ENCODE measurements at places on chromosomes 5 and 9.

DNA sequence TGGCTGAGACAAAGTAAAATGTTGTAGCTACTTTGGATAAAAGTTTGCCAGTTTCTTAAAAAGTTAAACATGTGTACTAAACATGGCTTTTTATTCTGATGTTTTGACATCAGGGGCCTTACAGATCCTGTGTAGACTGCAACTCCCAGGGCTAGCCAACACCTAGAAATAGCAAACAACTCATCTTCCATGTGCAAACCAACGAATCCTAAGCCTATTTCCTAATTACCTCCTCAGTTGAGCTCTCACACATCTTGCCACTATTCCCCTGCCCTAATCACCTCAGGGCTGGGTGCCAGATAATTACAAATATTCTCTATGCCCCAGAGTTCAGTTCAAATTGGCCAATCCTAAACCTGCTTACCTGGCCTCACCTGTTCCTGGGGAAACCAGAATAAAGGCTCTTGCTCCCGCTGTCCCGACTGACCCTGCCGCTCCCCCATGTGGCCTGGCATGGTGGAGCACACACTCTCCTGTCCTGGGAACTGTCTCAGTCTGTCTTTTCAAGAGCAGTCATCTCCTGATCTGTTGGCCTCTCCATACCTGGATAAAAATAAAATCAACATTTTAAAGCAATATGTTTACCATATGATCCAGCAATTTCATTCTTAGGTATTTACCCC is 37.1 kb upstream of the FAM169A start:
- no peak overlapping the region for H3K4me3 ChIP-seq
- peak; percentile 50 for DNase-seq
- H3K27ac ChIP-seq = no peak overlapping the region
- no peaks in the 10 kb centered on the region for H3K27me3 ChIP-seq

DNA sequence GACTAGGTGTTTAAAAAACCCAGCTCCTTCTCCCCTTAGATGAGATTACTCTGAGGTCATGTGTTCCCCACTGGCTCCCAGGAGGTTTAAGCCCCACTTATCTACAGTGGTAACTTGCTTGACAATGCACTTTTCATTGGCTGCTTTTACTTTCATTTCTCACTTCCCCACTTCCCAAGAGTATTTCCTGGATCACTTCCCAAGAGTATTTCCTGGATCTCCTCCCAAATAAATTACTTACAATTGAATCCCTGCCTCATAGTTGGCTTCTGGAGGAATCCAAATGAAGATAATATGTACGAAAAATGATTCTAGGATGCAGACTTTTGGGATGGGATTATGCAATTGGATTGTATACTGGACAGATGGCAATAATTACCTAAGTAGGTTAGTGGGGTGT is 47.1 kb upstream of the CHSY3 start:
- DNase-seq = no peak
- H3K27ac ChIP-seq = no peak overlapping the region
- H3K27me3 ChIP-seq = no peaks in the 10 kb centered on the region

DNA sequence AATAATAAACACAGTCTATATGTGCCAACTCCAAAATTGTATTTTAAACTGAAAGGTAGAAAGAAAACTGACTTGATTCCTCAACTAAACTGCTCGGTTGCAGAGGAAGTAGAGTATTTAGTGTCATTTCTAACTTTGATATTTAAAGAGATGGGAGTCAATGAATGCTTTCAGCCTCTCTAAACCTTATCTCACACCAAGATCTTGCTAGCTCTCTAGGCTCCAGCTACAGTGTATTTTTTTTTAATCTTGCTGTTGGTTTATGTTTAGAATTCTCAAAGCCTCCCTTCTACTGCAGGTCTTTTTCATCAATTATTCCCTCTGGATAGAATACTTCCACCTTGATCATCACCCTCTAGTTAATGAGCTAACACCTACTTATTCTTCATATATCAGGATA is 419.4 kb upstream of the ZNF462 start:
- no peaks in the 10 kb centered on the region for H3K27me3 ChIP-seq
- H3K4me1 ChIP-seq = no peaks in the 10 kb centered on the region
- no peaks in the 10 kb centered on the region for H3K36me3 ChIP-seq

- no peak for DNase-seq
- H3K27me3 ChIP-seq = no peaks in the 10 kb centered on the region
- H3K27ac ChIP-seq = peak overlapping the region; percentile 45
- H3K36me3 ChIP-seq = peaks cover 10% of the 10 kb centered on the region
- H3K4me3 ChIP-seq = peak overlapping the region; percentile 59
Observed at GRCh38 chr9:35603506-35603985, 1.5 kb upstream of the TESK1 start.

DNA sequence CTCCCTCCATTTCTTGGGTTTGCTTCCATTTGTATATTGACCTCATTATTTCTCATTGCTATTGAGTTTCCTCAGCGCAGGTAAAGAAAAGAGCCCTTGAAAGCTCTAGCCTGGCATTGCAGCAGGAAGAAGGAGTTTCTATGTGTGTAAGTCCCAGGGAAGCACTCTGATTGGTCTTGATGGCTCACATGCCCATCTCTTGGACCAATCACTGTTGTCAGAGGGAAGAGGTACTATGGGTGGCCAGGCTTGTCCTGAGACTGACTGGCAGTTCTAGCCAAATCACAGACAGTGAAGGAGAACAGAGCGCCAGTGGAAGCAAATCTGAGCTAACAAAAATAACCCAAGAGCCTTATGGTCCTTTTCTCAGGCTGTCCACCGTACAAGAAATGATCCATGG is 219.0 kb downstream of the PAX5 start:
- no peaks in the 10 kb centered on the region for H3K4me1 ChIP-seq
- H3K36me3 ChIP-seq = no peaks in the 10 kb centered on the region
- H3K4me3 ChIP-seq = no peak overlapping the region
- peaks cover 28% of the 10 kb centered on the region for H3K27me3 ChIP-seq
- DNase-seq = no peak

DNA sequence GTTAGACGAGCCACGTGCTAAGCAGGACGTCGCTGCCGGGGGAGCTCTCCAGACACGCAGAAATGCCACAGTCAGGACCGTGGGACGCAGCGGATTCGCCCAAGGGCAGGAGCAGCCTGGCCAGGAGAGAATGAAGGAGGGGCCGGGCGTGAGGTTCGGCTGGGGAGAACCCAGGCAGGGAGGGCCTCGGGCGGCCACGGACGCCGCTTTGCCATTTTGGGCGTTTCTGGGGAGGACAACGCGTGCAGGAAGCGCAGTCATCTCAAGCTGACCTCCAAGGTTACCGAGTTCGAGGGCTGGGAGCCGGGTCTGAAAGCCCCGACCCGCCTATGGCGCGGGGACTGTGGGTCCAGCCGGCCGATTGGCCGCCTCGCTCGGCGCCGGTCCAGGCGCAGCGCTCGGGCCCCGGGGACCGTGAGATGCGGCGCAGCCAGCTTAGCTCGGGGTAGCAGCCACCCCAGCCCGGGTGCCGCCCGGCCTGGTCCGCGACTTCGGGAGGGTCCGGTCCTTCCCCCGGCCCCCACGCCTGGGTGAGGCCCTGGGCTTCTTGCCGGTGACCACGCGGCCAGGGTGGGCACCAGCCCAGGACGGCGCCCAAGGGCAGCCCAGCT is 760 bp upstream of the MAN1B1 start:
- no peak for DNase-seq
- H3K36me3 ChIP-seq = peaks cover 12% of the 10 kb centered on the region
- H3K4me3 ChIP-seq = peak overlapping the region; percentile 69
- H3K4me1 ChIP-seq = peaks cover 48% of the 10 kb centered on the region
- peak overlapping the region; percentile 90 for H3K27ac ChIP-seq

DNA sequence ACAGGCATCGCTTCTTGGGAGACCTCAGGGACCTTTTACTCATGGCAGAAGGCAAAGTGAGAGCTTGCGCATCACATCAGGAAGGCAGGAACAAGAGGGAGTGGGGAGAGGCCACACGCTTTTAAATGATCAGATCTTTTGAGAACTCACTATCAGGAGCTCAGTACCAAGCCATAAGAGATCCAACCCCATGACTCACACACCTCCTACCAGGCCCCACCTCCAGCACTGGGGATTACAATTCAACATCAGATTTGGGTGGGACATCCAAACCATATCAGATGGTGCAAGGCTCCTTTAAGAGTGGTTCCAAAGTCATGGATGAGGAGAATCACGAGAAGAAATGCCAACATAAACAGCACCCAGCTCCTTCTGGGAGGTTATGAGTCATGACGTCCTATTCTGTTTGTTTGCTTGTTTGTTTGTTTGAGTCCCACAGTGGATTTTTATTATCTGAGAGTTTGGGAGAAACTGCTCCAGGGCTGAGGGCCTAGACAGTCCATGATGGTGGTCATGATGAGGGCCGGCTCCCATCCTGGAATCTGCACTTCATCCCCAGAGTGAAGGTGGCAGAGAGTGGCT is 453.5 kb downstream of the GADD45G start:
- no peak overlapping the region for H3K27ac ChIP-seq
- DNase-seq = no peak
- no peaks in the 10 kb centered on the region for H3K4me1 ChIP-seq
- H3K27me3 ChIP-seq = peaks cover 16% of the 10 kb centered on the region

- no peak overlapping the region for H3K4me3 ChIP-seq
- no peak for DNase-seq
- H3K27me3 ChIP-seq = no peaks in the 10 kb centered on the region
Observed at GRCh38 chr9:109969011-109969410, 189.0 kb downstream of the PALM2AKAP2 start.

DNA sequence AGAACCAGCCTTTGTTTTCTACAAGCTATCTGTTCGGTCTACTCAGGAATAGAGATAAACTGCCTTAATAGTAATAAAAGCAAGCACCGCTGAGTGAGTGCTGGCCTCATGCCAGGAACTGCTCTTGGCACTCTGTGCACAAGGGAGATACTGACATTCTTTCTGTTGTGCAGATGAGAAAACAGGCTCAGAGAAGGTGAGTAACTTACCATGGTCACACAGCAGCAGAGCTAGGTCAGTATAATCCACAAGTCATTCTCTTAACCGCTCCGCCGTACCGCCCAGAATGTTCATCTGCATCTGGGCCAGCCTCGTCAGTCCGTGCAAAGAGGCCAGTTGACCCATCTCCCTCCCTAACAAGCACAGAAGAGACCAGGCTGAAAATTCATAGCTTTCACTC is 27.4 kb downstream of the QRFP start:
- no peak overlapping the region for H3K27ac ChIP-seq
- H3K4me1 ChIP-seq = no peaks in the 10 kb centered on the region
- no peak for DNase-seq
- H3K27me3 ChIP-seq = no peaks in the 10 kb centered on the region
- H3K36me3 ChIP-seq = peaks cover 32% of the 10 kb centered on the region

- no peak overlapping the region for H3K4me3 ChIP-seq
- no peaks in the 10 kb centered on the region for H3K27me3 ChIP-seq
- H3K4me1 ChIP-seq = no peaks in the 10 kb centered on the region
- no peak for DNase-seq
Observed at GRCh38 chr9:89444274-89444673, 53.6 kb downstream of the SEMA4D start.

- H3K36me3 ChIP-seq = no peaks in the 10 kb centered on the region
- no peak overlapping the region for H3K27ac ChIP-seq
- H3K4me3 ChIP-seq = no peak overlapping the region
- no peaks in the 10 kb centered on the region for H3K27me3 ChIP-seq
- DNase-seq = no peak
- H3K4me1 ChIP-seq = no peaks in the 10 kb centered on the region
Observed at GRCh38 chr5:147472664-147473475, 37.0 kb downstream of the DPYSL3 start.

DNA sequence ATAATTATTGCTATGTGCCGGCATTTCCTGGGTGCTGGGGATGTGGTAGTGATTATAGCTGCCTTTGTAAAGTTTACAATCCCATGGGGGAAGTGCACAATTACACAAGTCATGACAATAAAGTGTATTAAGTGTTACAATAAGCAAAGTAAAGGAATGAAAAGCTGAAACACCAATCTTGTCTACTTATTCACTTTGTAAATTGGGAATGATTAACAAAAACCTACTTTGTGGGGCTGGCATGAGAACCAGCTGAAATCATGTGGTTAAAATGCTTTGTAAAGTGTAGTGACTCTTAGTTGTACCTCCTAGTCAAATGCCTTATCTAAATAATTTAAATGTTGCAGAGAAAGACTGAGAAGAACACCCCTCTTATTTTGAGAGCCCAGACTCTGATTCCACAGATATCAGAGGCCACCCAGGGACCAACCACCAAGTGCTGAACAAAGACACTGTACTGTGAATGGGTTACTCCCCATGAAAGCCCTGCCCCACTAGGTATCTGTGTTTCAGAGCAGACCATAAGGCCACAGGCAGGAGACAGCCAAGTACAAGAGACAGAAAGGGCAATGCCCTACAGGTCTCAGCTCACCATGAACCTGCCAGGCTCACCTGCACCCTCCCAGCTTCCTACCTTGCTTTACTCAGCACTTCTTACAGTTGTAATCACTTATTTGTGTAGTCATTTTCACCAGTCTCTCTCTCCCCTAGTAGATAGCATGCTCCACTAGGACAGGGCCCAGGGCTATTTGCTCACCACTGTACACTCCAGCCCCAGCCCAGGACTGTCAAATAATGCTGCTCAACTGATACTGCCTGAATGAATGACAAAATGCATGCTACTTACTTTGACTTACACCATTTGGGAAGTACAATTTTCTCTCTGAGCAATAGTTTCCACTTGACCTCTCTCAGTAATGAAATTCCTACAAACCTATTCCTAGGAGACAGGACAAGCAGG is 101.6 kb upstream of the APC start:
- no peaks in the 10 kb centered on the region for H3K36me3 ChIP-seq
- no peaks in the 10 kb centered on the region for H3K4me1 ChIP-seq
- no peak overlapping the region for H3K4me3 ChIP-seq
- no peak overlapping the region for H3K27ac ChIP-seq

GRCh38 chr9:133370685-133371084 is 5.2 kb downstream of the SURF4 start:
- peak overlapping the region; percentile 24 for H3K27ac ChIP-seq
- H3K4me1 ChIP-seq = peaks cover 57% of the 10 kb centered on the region
- no peak for DNase-seq

- H3K4me3 ChIP-seq = no peak overlapping the region
- H3K36me3 ChIP-seq = peaks cover 2% of the 10 kb centered on the region
- H3K27me3 ChIP-seq = no peaks in the 10 kb centered on the region
- no peak overlapping the region for H3K27ac ChIP-seq
Observed at GRCh38 chr5:60668686-60669304, 31.2 kb downstream of the DEPDC1B start.

GRCh38 chr5:125154301-125155110 is 408.1 kb upstream of the ZNF608 start:
- no peaks in the 10 kb centered on the region for H3K4me1 ChIP-seq
- H3K27me3 ChIP-seq = no peaks in the 10 kb centered on the region
- no peak overlapping the region for H3K27ac ChIP-seq
- no peak overlapping the region for H3K4me3 ChIP-seq
- no peaks in the 10 kb centered on the region for H3K36me3 ChIP-seq

DNA sequence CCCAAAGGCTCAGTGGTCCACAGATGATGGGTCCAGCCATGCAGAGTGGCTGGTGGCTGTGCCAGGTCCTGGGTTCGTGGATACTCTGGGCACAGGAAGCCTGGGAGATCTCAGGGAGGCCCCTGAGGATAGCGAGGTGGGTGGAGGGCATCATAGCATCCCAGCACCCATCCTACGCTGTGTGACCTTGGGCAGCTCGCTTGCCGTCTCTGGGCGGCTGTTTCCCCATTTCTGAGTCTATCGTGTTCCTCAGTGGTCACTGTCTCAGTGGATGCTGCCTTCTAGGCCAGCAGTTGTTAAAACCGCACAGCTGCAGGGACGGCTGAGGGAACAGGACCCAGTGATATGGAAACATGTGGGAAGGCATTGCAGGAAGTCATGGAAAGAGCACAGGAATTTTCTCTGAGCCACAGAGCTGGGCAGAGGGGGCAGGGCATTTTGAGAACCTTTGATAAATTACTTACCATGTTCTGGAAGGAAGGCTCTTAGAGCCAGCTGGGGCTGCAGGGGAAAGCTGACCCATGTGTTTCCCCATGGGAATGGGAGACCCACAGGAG is 86.4 kb upstream of the COL5A1 start:
- no peak overlapping the region for H3K27ac ChIP-seq
- peaks cover 6% of the 10 kb centered on the region for H3K27me3 ChIP-seq
- no peak for DNase-seq
- no peaks in the 10 kb centered on the region for H3K36me3 ChIP-seq
